Stimulated activated CD8-positive, alpha-beta memory T cell treated with anti-CD3 and anti-CD28 coated beads, Interleukin-4, amount 100 ng/mL, for 24 hours (primary cell): ENCODE measurements at places on chromosomes 3 and 15.

- DNase-seq = no peak
Observed at GRCh38 chr15:52417521-52417920, 111.2 kb downstream of the MYO5A start.

DNA sequence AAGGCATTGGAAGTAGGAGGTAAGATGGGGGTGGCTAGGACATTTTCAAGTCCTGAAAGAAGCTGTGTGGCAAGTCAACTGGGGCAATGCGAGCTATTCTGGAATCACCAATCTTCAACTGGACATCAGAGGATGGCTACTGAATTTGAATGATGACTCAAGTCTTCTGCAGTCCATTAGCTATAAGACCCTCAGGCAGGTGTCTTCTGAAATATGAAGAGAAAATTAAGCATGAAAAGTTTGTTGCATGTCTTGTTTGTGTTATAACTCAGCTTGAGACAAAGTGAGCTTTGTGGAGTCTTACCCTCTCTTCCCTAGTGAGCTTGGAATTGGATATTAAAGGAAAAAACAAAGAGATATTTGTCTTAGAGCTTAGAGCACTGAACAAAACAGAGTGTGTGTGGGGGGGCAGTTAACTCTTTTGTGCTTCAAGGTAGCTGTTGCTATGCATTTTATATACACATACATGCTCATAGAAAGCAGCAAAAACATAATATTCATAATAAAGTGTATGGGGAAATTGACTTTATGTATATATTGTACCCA is 979.1 kb downstream of the MCTP2 start:
- DNase-seq = no peak

GRCh38 chr3:33426068-33426467 is 14.1 kb downstream of the UBP1 start:
- DNase-seq = no peak

DNA sequence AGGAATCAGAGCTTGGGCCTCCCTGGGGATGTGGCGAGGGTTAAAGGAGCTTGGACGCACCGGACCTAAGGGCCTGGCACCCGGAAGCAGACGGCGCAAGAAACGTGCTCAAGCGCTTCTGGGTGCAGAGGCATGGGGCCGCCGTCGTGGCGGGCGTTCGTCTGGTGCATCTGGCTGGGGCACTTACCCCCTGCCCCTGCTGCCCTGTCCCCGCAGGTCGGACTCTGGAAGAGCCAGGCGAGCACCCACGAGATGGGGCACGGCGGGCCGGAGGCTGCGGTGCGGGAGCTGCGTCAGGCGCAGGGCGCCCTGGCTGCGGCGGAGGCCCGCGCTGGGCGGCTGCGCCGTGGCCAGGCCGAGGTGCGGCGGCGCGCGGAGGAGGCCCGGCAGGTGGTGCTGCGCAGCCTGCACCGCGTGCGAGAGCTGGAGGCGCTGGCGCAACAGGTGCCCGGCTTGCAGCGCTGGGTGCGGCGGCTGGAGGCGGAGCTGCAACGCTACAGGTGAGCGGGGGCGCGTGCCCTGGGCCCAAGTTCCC is 2.5 kb downstream of the EFCC1 start:
- peak; percentile 42 for DNase-seq

- no peak for DNase-seq
Observed at GRCh38 chr3:72820415-72820814, 27.8 kb downstream of the SHQ1 start.

- no peak for DNase-seq
Observed at GRCh38 chr15:100908466-100908865, 10.7 kb upstream of the LRRK1 start.

- no peak for DNase-seq
Observed at GRCh38 chr15:60464836-60465630, 13.9 kb downstream of the ICE2 start.

DNA sequence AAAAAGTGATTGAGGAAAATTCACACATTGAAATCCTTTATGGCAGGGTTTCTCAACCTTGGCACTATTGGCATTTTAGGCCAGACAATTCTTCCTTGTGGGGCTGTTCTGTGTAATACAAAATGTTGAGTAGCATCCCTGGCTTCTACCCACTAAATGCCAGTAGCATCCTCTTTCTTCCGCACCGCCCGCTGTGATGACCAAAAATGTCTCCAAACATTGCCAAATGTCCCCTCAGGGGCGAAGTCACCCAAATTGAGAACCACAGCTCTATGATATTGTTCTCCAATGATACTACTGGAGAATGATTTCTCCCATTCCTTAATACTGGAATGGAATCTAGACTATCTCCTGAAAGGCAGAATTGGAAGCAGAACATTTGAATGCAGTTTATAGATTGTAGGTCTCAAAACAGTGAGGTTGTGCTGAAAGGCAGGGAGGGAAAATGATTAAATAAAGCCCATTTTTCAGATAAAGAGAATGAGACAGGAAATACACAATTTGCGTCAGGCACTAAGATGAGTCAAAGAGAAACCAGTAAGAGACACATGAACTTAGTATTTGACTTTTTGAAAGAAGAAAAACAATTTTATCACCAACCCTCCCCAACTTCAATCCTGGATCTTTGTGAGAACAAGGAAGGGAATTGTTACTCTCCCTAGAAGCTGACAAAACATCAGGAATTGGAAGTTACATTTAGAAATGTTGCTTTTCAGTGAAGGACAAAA is 101.6 kb upstream of the TNIK start:
- DNase-seq = no peak

GRCh38 chr15:67685008-67685599 is 140.2 kb upstream of the SKOR1 start:
- DNase-seq = no peak

GRCh38 chr3:57150113-57150581 is 15.0 kb downstream of the IL17RD start:
- no peak for DNase-seq

GRCh38 chr15:77064539-77065308 is 6.2 kb downstream of the TSPAN3 start:
- DNase-seq = no peak

- DNase-seq = peak; percentile 41
Observed at GRCh38 chr3:71010726-71011455, 572.6 kb downstream of the FOXP1 start.

DNA sequence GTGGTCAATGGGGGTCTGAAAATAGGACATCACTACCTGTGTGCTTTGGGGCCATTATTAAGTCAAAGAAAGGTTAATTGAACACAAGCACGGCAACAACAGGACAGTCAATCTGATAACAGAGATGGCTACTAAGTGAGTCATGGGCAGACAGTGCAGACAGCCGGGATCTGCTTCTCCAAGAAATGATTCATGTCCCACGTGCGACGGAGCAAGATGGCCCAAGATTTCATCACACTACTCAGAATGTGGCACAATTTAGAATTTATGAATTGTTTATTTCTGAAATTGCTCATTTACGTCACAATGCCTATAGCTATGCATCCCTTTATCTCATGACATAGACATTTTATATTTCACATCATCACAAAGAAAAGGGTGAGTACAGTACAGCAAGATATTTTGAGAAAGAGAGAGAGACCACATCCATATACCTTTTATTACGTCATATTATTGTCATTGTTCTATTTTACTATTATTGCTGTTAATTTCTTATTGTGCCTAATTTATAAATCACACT is 770.6 kb upstream of the NR2F2 start:
- no peak for DNase-seq

DNA sequence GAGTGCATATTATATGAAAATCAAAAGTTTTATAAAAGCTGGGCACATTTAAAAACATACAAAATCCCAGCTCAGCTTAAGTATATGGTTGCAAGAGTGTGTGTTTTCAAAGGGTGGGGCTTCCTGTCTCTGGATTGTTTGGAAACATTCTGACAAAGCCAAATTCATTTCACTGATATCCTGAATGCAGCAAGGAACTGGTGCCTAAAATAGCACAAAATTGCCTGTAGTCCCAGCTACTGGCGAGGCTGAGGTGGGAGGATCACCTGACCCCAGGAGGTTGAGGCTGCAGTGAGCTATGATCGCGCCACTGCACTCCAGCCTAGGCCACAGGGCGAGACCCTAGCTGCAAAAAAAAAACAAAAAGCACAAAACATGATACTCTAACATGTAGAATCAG is 13.0 kb upstream of the TJP1 start:
- no peak for DNase-seq

DNA sequence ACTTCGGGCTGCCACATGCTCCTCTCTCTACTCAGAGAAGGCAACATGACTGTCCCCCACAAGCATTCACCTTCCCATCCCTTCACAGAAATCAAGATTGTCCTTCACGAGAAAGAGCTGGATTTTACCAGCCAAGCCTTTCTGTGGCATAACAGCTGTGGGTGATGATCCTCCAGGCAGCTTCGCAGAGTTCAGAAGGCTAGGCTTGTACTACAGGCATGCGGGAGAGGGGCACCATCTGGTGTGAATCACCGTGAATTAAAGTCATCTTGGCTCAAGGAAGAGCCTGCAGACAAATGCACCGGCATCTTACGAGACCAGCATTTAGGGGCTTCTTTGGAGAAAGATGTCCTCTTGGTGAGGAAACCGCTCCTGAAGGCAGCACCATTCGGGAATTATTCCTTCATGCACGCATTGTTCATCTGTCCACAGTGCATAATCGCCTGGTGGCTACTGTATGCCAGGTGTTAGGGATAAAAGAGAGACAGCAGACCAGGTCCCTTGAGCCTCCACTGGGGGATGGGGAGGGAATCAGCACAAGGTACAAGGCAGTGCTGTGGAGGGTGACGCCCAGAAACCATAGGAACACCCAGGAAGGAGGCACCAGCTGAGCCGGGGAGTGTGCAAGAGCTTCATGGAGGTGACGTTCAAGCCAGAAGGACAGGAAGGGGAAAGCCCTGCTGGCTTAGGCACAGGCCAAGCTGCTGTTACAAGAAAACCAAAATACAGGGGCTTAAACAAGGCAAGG is 108.6 kb downstream of the TMEM266 start:
- no peak for DNase-seq

- no peak for DNase-seq
Observed at GRCh38 chr3:155070932-155071387, 9.2 kb upstream of the MME start.

DNA sequence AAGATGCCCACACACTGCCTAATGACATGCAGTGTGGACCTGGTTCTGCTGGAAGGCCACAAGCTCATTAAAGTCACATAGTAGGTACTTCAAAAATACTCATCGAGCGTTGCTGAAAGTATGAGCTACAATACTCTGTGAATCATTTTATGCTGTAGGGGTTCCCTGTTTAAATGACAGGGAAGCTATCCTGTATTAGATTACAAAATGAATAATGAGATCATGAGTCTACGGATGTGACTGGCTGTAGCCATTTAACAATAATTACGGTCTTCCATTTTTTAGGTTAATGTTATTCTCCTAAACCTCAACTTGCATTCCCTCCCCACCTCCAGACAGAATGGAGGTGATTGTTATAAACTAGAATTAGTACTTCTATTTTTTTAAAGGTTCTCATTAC is 128.2 kb upstream of the FAM3D start:
- DNase-seq = no peak

DNA sequence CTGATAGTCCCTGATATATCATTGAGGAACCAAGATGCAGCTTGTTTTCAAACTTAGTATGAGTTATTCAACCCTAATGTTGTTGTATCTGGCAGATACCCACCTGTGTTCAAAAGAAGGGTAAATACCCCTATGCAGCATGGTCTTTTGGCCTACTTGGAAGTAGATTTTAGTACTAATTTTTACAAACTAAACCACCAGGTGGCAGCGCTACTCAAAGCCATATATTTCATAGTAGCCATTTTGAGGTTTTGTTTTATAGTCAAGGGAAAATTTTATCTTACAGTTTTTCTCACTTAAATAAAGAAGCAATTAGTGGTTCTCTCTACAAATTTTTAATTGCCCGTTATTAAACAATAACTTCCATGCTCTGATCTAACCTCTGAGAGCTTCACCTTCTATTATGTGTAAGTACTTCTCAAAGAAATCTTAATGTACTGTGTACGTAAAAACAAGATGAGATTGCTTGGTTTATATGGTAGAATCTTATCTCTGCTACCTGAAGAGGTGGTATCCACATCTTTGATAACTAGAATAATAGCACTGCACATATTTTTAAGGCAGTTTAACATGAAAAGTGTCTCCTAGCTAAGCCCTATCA is 31.5 kb upstream of the MLF1 start:
- DNase-seq = no peak

GRCh38 chr3:114417675-114418074 is 123.8 kb downstream of the TIGIT start:
- DNase-seq = no peak

- DNase-seq = no peak
Observed at GRCh38 chr15:64373360-64373759, 7.9 kb downstream of the PCLAF start.

DNA sequence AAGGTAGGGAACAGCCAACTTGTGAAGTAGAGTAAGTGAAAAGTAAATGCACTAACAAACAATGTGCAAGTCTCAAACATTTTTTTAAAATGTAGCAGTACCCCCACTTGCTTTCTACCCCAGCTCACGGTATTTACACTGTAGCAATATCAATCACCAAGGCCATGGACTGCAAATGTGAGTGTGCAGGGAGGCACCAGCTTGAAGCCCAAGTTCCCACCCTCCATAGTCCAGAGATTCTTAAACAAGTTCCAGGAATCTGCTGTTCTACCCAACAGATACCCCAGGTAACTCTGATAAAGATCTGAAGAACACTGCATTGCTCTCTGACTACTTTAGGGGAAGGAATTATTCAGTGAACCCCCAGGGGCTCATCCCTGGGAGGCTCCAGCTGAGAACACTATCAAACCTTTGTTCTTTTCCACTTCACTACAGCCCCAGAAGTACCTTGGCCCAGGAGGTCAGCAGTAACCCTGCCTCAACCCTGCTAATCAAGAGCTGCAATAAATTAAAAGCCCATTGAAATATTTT is 86.1 kb downstream of the FOXP1 start:
- no peak for DNase-seq

DNA sequence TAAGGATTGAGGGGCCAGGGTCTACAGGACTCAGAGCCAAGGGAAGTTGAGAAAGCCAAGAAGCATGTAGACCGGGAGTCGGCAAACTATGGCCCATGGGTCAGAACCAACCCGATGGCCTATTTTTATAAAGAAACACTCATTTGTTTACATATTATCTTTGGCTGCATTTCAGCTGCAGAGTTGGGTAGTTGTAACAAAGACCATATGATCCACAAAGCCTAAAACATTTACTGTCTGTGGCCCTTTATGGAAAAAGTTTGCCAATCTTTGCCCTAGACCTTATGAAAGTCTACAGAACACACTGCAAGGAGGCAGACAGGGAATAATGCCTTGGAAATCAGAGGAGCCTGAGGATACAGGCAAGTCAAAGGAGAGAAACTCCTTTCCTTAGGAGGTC is 63.2 kb upstream of the MNS1 start:
- DNase-seq = no peak

GRCh38 chr3:119989981-119990655 is 104.1 kb downstream of the GSK3B start:
- no peak for DNase-seq

GRCh38 chr15:87038404-87038803 is 958.7 kb downstream of the AGBL1 start:
- DNase-seq = no peak
